Fibroblast of the aortic adventitia (primary cell): ENCODE measurements at places on chromosomes 6 and 20. TPM values are rescaled to one million over a fixed set of nuclear protein-coding genes. Genes with fewer than 3 reads are reported as not detected.

POM121L2 gene
- not detected in 2 replicates for total RNA-seq

TTLL9 gene
- total RNA-seq = 0.09 and 0.41 TPM in 2 replicates

BPIFA1 gene
- total RNA-seq = not detected in 2 replicates

UST gene
- total RNA-seq = 27.1 and 36.1 TPM in 2 replicates

IFT52 gene
- 37.5 and 55.8 TPM in 2 replicates for total RNA-seq

TAF11 gene
- 14.1 and 19.3 TPM in 2 replicates for total RNA-seq

ACTR5 gene
- 2.9 and 4.6 TPM in 2 replicates for total RNA-seq

PDYN gene
- total RNA-seq = not detected in 2 replicates

REM1 gene
- total RNA-seq = 0.16 TPM in 1 of 2 replicates, not detected in the other

DXO gene
- total RNA-seq = 15.9 and 28.8 TPM in 2 replicates

PXMP4 gene
- total RNA-seq = 2.7 and 7.6 TPM in 2 replicates

CLDN20 gene
- not detected in 2 replicates for total RNA-seq

BMP7 gene
- total RNA-seq = not detected in 2 replicates

EGFL8 gene
- 0.16 and 0.72 TPM in 2 replicates for total RNA-seq

IL17A gene
- total RNA-seq = not detected in 2 replicates

RAMACL gene
- total RNA-seq = 2.4 and 2.5 TPM in 2 replicates

LY6G6D gene
- total RNA-seq = not detected in 2 replicates

GPR63 gene
- total RNA-seq = under 0.01 and 0.27 TPM in 2 replicates

TSHZ2 gene
- total RNA-seq = 6.9 and 48.9 TPM in 2 replicates

POU5F1 gene
- total RNA-seq = not detected in 2 replicates

BPIFB2 gene
- not detected in 2 replicates for total RNA-seq

MLN gene
- not detected in 2 replicates for total RNA-seq

SYCP2 gene
- 0.63 and 0.74 TPM in 2 replicates for total RNA-seq

MTCH1 gene
- 160 and 201 TPM in 2 replicates for total RNA-seq

ELOVL4 gene
- total RNA-seq = 2.1 and 6.4 TPM in 2 replicates
